ENCODE measurements at places on chromosomes 7 and 10.

DNA sequence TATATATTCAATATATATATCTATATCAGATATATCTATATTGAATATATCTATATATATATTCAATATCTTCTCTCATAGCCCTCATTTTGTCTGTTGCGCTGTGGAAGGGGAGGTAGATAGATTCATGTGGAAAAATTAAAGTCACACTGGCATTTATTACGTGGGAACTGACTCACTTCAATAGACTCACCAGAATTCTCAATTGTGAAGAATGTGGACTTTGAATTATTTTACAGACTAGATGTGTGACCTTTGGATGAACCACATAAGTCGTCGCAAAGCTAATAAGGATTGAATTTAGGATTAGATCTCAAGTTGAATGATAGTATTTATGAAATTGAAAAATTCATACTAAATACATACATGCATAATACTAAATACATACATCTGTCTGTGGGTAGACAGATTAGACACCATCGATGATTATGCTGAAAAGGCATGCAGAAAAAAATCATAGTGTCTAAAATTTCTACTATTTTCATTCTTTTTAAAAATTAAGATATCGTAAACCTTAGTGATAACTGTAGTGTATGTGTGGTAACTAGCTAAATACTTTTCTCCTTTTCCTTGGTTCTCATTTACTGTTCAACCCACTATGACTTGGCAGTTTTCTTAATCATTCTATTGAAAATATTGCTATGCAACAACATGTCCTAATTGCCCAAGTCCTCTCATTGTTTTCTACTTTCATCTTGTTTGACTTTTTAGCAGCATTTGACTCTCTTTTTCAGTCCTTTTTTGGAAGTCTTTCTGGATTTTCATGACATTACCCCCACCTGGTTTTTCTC lies 61.8 kb upstream of the A1CF start:
- no peak for DNase-seq

GRCh38 chr10:118278649-118279048 lies 63.5 kb downstream of the FAM204A start:
- no peak for DNase-seq

DNA sequence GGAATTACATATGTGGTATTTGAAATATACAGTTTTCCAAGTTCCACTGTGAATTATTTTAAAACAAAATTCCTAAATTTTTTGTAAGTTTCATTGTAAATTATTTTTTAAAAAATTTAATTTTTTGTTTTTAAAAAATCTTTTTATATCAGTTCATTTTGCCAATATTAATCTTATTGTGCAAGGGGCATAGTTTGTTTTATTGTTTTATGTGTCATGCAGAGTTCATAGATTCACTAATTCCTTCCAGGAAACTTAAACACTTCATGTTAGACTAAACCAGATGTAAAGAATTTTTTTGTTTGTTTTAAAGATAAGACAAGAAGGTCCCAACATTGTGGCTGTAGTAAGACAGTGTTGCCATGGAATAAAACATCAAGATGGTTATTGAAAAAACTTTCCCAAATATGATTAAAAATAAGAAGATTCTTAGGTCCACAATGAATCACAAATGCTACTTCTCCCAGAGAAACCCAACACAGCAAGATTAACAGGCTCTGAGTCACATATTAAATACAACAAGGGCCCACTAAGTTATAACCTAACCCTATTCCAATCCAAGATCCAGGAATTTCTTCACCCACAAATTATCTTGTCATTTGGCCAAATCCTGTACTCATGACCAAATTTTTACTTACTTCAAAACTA lies 464.7 kb upstream of the IGFBP3 start:
- no peak for DNase-seq

DNA sequence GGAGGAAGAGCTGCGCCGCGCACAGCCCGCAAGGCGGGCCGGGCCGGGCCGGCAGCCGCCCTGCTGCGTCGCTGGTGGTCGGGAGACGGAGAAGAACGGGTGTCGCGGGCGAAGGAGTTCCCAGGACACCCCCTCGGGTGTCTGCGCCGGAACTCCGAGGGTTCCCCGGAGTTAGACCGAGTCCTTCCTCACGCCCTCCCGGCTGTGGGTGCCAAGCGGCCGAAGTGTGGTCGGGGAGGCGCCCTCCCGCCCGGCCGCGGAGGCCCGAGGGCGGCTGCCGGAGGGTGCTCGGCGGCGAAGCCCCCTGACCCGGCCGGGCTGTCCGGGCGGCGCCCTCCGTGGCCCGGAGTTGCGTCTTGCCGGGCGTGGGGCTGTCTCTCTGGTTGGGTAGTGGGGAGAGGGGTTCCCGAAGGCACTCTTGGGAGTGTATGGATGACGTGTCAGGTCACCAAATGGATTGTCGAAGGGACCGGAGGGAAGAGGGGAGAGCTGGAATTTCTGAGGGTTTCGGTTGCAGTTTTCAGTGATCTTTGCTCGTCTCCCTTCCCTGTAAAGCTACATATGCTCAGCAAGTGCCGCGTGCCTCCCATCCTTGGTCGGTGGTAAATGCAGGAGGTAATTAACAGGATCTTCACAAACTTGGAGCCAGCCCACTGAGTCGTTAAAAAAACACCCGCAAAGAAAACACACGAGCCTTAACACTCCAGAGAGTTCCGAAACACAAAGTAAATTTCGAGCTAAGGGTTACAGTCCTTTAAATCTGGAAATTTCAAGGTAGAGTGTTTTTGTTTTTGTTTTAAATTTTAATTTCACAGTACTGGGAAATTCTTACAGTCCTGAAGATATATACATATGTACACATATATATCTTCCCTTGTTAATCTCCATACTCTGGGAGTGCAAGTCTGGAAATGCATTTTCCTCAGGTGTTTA lies 871 bp downstream of the ST7 start:
- DNase-seq: no peak

DNA sequence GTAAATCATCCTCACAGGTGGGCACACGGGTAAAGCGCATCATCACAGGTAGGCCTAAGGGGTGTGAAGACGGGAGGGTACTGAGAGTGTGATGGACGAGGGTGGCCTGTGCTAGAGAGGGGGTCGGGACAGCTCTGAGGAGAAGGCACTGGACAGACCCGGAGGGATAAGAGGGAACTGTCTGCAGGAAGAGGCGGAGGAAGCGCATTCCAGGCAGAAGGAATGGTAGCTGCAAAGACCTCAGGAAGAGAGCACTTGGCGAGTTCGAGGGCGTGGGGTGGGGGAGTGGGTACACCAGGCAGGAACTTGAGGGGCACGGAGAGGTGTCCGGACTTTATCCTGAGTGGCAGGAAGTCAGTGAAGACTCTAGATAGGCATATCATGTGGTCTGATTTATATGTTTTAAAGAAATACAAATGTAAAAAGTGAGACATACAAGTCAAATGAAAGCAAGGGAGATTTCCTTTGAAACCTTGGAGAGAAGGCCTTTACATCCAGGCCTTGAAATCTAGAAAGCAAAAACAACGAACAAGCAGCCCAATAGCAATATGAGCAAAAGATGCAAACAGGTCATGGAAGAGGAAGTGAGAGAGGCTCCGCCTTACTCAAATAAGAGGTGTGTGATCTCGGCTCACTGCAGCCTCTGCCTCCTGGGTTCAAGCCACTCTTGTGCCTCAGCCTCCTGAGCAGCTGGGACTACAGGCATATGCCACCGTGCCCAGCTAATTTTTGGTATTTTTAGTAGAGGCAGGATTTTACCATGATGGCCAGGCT lies 3.6 kb downstream of the LHPP start:
- no peak for DNase-seq

DNA sequence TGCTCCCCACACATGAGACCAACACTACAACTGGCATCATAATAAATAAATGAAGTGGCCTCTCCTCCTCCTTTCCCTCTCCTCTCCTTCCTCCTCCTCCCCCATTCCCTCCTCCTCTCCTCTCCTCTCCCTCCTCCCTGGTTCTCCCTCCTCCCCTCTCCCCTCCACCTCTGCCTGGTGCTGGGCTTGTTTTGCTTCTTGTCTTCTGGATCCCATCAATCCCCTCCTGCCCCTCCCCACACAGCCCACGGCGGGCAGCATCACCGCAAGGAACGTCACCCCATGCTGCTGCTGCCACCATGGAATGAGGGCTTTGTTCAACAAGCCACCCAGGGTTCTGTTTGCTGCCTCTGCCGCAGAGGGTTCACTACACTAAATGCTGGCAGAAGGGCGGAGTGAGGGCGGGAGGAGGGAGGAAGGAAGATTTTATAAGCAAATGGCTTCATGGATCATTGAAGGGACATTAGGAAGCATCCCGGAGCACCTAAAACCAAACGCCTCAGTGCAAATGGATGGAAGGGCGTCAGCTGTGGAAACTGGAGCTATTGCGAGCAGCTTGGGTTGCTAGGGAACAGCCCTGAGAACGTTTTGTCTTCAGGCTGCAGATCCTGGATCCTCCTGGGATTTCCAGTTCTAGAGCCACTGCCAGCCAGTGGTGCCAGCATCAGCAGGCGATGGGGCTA lies 379.7 kb upstream of the ZMIZ1 start:
- DNase-seq: no peak

DNA sequence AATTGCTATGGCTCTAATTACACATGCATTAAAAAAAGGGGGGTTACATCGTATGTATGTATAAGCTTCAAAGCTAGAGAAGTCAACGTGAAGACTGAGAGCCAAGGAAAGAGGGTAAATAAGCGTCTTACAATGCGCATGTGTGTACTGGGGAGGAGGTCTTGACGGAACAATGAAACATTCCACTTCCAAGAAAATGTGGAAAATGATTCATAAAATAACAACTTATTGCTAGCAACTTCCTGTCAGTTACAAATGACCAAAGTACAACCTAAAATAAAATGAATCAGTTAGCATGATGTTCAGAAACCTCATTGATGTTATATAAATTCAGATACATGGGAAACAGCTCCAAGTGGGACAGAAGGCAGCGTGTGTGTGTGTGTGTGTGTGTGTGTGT lies 104.1 kb upstream of the RHEB start:
- no peak for DNase-seq

- DNase-seq: no peak
Observed at GRCh38 chr7:18503126-18503866, 7.7 kb downstream of the HDAC9 start.

GRCh38 chr10:64619102-64619501 lies 1097.9 kb downstream of the REEP3 start:
- no peak for DNase-seq

GRCh38 chr10:100858747-100859483 lies 53.8 kb upstream of the SLF2 start:
- no peak for DNase-seq

DNA sequence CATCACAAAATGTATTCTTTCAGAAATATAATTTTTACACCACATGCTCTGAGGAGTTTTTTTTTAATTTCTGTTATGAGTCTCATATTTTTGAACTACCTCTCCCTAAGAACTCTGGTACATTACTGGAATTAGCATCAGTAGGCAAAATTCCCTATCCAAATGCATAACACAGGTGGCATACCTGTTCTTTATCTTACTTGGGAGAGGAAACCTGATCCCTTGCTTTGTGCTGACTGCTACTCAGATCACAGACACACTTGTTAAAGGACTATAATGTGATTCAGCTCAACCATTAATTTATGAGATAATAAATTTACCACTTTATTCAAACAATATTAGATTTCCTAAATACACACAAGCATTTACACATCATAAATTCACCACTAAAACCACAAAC lies 617.2 kb downstream of the GRM8 start:
- no peak for DNase-seq

GRCh38 chr7:138456220-138456619 lies 3.8 kb upstream of the TRIM24 start:
- DNase-seq: no peak

DNA sequence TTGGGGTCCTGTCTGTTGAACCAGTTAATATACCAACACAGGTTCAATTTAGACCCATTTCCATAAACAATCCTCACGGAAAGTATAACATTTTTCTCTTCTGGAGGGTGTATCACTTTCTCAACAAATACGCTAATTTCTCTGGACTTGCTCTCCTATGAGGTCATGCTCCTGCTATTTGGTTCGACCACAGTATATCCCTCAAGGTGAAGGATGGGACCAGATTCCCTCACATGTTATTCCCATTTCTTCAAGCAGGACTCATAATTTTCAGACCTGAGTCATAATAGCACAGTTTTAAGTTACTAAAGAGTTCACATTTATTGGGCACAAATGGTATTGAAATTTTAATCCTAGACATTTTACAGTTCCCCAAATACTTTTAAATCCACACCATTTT lies 57.2 kb downstream of the ADAM12 start:
- DNase-seq: no peak

GRCh38 chr10:99403674-99404073 lies 26.8 kb downstream of the GOT1 start:
- DNase-seq: no peak

DNA sequence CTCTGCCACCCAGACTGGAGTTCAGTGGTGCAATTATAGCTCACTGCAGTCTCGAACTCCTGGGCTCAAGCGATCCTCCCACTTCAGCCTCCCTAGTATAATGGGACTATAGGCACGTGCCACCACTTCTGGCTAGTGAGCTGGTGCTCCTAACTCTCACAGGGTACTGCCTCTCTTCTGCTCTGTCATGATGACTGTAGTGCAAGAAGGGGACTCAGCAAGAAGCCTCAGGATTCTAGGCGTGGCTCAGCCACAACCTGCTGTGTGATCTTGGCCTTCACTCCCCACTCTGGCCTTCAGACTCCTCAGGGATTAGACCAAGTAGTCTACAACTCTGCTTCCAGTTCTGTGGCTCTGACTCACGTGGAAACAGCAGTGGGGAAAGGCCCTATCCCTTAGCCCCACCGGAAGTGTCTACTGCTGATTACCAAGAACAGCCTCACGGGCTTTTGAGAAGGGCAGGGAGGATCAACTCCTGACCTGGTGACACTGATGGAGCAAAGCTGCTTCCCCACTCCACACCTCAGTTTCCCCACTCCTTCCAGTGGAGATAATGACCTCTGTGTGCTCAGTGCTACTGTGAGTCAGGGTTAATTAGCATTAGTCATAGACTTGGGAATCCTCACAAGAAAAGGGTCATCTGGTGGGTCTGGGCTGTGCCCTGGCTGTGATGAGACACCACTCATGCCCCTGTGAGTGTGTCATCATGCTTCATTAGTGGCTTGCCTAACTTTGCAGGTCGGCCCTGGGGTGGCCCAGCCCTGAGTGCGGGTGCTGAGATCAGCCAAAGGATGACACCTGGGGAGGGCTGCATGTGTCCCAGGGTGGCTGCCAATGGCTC lies 41.1 kb downstream of the ZC3HC1 start:
- no peak for DNase-seq

- no peak for DNase-seq
Observed at GRCh38 chr7:92766461-92767003, 69.8 kb downstream of the CDK6 start.

DNA sequence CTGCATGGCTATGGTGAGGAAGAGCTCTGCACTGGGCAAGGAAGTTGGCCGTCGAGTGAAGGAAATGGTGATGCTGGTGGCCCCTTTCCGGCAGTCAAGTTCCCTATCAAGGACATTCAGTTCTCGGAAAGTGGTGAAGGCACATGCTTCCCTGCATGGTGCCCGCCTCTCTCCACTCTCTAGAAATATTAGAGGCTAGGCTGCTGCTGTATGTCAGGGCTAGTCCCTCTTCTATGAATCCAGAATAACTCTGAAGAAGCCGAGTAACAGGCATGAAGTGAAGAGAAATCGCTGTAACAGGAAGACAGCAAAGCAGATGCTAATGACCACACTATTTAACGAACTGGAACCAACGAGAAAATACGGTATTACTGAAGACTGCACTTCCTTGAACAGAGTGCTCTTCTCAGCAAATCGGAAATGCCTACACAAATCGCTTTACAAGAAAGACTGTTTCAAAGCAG lies 5.4 kb downstream of the IDI1 start:
- DNase-seq: peak; percentile 25

Data from activated B cell treated with CpG ODN at 0.5 μM for 24 hours (primary cell).